Uterus (tissue), 4 donors: ENCODE measurements at places on chromosomes 13 and 19. TPM values are rescaled to one million over a fixed set of nuclear protein-coding genes. Genes with fewer than 3 reads are reported as not detected.

Gene SWSAP1
- 3.5 TPM for total RNA-seq

Gene SHFL
- 23.2 TPM for total RNA-seq

Gene RNF113B
- not detected for total RNA-seq

Gene CNN2
- 137 TPM for total RNA-seq

Gene CBARP
- total RNA-seq: 1.5 TPM

Gene ZNF223
- total RNA-seq: 17.6 TPM

Gene HOMER3
- total RNA-seq: 4.4 TPM

Gene ZNF728
- 1.5 TPM for total RNA-seq

Gene PCDH17
- 27.6 TPM for total RNA-seq

Gene OR7C1
- not detected for total RNA-seq

Gene ELSPBP1
- not detected for total RNA-seq

DNA sequence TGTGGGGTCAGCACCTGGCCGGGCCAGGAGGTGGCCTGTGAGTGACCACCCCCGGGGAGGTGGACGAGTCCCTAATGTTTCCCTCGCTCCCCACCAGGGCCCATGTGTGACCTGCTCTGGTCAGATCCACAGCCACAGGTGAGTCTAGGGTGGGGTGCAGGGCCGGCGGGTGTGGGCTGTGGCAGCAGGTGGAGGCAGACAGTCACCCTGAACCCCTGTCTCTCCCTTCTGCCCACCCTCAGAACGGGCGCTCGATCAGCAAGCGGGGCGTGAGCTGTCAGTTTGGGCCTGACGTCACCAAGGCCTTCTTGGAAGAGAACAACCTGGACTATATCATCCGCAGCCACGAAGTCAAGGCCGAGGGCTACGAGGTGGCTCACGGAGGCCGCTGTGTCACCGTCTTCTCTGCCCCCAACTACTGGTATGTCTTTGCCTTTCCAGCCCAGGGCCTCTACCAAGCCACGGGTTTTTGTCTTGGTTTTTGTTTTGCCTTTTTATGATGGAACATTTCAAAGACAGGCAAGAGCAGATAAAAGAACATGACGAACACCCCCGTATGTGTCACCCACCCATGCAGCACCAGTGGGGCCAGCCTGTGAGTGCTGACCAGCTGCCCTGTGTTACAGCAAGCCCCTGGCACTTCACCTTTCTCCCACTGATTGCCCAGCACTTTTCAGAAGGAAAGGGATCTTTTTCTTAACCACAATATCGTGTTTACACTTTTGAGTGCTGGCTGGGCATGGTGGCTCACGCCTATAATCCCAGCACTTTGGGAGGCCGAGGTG is 24.9 kb downstream of the CCDC8 start:
- no peaks in the 10 kb centered on the region for H3K27me3 ChIP-seq
- no peak overlapping the region for H3K27ac ChIP-seq
- no peak for DNase-seq
- H3K4me1 ChIP-seq: no peaks in the 10 kb centered on the region

- no peaks in the 10 kb centered on the region for H3K27me3 ChIP-seq
- H3K27ac ChIP-seq: peak overlapping the region; percentile 99
- H3K4me3 ChIP-seq: peak overlapping the region; percentile 74
- H3K36me3 ChIP-seq: no peaks in the 10 kb centered on the region
- no peaks in the 10 kb centered on the region for H3K4me1 ChIP-seq
These were observed 2.0 kb upstream of the USF2 start for GRCh38 chr19:35266520-35267352.

- no peaks in the 10 kb centered on the region for H3K36me3 ChIP-seq
- H3K27me3 ChIP-seq: no peaks in the 10 kb centered on the region
- H3K27ac ChIP-seq: no peak overlapping the region
- no peak for DNase-seq
- H3K4me1 ChIP-seq: no peaks in the 10 kb centered on the region
These were observed 176.9 kb downstream of the KDM4B start for GRCh38 chr19:5145521-5146511.

- H3K36me3 ChIP-seq: no peaks in the 10 kb centered on the region
- H3K27ac ChIP-seq: no peak overlapping the region
- no peak for DNase-seq
- H3K4me3 ChIP-seq: no peak overlapping the region
- peaks cover under 1% of the 10 kb centered on the region for H3K27me3 ChIP-seq
These were observed 5.1 kb upstream of the CYP2S1 start for GRCh38 chr19:41187884-41188279.

DNA sequence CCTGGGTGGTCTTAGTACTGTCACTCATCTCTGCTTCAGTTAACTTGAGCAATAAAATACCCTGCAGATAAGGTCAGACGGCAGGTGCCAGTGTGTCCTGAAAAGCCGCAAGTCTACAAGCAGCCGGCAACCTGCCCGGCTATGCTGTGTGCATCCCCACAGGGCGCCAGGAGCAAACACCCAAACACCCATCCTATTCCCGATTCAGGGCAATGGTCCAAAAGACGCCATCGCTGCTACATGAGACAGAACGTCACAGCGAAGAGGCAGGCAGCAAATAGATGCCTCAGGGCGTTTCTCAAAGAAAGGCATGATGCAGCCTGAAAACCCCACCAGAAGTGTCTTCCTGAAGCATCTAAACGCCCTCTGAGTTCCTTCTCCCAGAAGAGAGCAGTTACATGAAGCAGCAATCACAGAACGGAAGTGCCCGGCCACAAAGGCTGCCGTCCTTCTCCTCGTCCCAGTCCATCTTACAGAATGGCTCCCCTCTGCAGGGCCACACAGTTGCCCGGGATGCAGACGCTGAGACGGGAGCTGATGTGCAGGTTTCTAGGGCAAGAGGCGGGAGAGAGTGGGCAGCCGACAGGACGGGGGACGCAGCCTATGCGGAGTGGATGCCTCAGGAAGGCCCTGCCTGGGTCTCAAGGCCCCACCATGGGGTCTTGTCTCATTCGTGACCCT is 35.1 kb downstream of the RASA3 start:
- H3K27me3 ChIP-seq: no peaks in the 10 kb centered on the region
- DNase-seq: peak; percentile 13
- no peaks in the 10 kb centered on the region for H3K36me3 ChIP-seq
- H3K4me3 ChIP-seq: no peak overlapping the region
- H3K27ac ChIP-seq: no peak overlapping the region

DNA sequence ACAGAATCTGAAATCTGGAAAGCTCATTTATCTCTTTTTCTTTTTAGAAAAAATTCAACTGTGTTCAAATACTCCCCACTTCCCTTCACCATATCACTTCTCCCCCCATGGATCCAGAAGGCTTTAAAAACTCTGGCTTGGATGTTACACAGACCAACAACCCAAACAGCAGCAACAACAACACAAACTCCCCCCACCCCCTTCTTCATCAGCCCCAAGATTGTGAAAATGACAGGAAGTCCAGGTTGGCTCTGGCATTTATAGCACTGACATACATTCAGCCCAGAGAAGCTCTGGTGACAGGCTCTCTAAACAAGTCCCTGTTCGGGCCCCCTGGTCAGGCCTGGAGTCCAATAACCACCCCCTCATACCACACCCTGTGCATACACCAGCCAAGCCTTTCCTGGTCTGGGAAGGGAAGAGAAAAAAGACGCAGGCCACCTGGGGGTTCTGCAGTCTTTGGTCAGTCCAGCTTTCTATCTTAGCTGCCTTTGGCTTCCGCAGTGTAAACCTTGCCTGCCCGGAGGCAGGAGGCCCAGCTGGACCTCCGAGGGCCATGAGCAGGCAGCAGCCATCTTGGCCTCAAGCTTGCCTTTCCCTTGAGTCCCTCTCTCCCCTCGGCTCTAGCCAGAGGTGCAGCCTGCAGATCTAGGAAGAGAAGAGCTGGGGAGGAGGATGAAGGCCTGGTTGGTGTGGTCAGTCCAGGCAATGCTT is 6.8 kb downstream of the CDX2 start:
- no peaks in the 10 kb centered on the region for H3K4me1 ChIP-seq
- no peak overlapping the region for H3K4me3 ChIP-seq
- H3K27ac ChIP-seq: no peak overlapping the region
- DNase-seq: no peak
- H3K36me3 ChIP-seq: no peaks in the 10 kb centered on the region

DNA sequence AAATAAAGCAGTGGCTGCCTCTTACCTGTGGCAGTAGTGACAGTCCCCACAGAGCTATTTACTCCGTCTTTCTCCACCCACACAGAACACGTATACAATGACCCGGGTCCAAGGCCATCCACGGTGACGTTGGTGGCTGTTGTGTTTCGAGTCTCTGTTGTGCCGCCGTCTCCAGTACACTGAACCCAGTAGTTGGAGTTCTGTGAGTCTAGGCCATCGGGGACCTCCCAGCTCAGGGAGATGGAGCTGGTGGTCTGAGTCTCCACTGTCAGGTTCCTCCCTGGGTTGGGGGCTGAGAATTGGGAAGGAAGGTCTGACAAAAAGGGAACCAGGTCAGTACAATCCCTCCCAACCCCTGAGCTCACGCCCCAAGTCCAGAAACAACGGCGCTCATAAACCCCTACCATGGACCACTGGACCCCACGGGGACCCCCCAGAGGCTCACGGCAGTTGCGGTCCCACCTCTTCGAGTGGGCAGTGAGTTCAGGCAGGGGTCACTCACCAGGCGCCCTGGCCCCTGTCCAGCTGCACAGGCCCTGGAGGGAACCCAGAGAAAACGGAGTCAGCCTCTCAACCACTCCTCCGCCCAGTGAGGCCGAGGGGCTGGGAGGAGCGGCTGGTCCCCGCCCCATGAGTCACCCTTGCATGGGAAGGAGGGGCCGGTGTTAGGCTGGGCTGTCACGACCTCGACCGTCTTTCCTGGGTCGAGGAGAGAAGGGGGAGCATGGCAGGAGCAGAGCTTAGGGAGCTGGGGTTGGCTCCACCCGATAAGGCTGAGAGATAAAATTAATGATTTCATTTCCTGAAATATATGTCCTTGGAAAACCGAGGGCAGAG is 2.4 kb downstream of the PTPRH start:
- no peaks in the 10 kb centered on the region for H3K27me3 ChIP-seq
- peak; percentile 84 for DNase-seq
- H3K36me3 ChIP-seq: no peaks in the 10 kb centered on the region
- no peak overlapping the region for H3K27ac ChIP-seq
- no peaks in the 10 kb centered on the region for H3K4me1 ChIP-seq

- no peak for DNase-seq
- H3K4me3 ChIP-seq: peak overlapping the region; percentile 73
- peak overlapping the region; percentile 34 for H3K27ac ChIP-seq
These were observed 778 bp downstream of the ZNF230 start for GRCh38 chr19:44003461-44004009.

DNA sequence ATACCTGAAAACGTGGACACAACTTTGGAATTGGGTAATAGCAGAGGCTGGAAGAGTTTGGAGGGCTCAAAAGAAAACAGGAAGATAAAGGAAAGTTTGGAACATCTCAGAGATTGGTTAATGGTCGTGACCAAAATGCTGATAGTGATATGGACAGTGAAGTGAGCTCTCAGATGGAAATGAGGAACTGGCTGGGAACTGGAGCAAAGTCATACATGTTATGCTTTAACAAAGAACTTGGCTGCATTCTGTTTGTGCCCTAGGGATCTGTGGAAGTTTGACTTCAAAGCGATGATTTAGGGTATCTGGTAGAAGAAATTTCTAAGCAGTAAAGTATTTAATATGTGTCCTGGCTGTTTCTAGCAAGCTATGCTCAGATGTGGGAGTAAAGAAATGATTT is 136.2 kb downstream of the DNAJC3 start:
- no peak overlapping the region for H3K4me3 ChIP-seq
- no peaks in the 10 kb centered on the region for H3K27me3 ChIP-seq
- DNase-seq: no peak
- H3K4me1 ChIP-seq: no peaks in the 10 kb centered on the region
- H3K36me3 ChIP-seq: no peaks in the 10 kb centered on the region

DNA sequence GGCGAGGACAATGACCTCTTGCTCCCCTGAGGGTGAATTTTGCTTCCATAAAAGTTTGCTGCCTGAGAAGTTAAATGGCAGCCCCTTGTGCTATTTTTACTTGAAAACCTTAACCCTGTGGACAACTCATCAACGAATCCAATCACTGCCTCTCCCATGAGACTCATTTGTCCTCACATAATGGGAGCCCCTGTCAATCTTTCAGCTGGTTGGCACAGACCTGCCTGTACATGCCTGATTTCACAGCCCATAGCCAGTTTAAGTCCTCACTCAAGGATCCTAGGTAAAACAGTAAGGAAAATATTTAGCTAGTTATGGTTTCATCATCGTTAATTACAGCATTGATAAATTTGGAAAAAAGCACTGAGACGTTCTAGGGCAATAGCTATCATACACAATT is 207.4 kb downstream of the NHLRC3 start:
- H3K4me3 ChIP-seq: no peak overlapping the region
- no peaks in the 10 kb centered on the region for H3K36me3 ChIP-seq
- H3K27ac ChIP-seq: no peak overlapping the region
- H3K4me1 ChIP-seq: no peaks in the 10 kb centered on the region
- no peak for DNase-seq
- H3K27me3 ChIP-seq: no peaks in the 10 kb centered on the region

GRCh38 chr13:92991692-92992091 is 234.9 kb upstream of the GPC6 start:
- no peaks in the 10 kb centered on the region for H3K36me3 ChIP-seq
- H3K27me3 ChIP-seq: no peaks in the 10 kb centered on the region
- no peak overlapping the region for H3K4me3 ChIP-seq
- no peaks in the 10 kb centered on the region for H3K4me1 ChIP-seq
- DNase-seq: no peak
